Placental pericyte (primary cell): ENCODE measurements at places on chromosomes 1 and 21. TPM values are rescaled to one million over a fixed set of nuclear protein-coding genes. Genes with fewer than 3 reads are reported as not detected.

Gene NUP210L
- under 0.01 TPM in 2 replicates for total RNA-seq

Gene PWP2
- 1.8 and 35.1 TPM in 2 replicates for total RNA-seq

Gene STYXL2
- total RNA-seq, result not detected in 2 replicates

Gene LPAR3
- 2.6 and 16.0 TPM in 2 replicates for total RNA-seq

Gene PLPPR5
- total RNA-seq, result under 0.01 TPM in 1 of 2 replicates, not detected in the other
